Upper lobe of right lung (tissue), 1 donor: ENCODE measurements at places on chromosomes 6 and 20. TPM values are rescaled to one million over a fixed set of nuclear protein-coding genes. Genes with fewer than 3 reads are reported as not detected.

The WFDC10B gene
- total RNA-seq = not detected

The FBXO30 gene
- total RNA-seq = 9.4 TPM

The TFAP2D gene
- total RNA-seq = not detected

The HLA-DQB1 gene
- 94.9 TPM for total RNA-seq

The ULBP1 gene
- total RNA-seq = 1.2 TPM

The TPD52L1 gene
- 24.5 TPM for total RNA-seq

The PDYN gene
- total RNA-seq = not detected

The RAET1E gene
- 0.96 TPM for total RNA-seq

The GPR63 gene
- total RNA-seq = 0.55 TPM

The SCUBE3 gene
- total RNA-seq = 0.46 TPM

The BTNL2 gene
- total RNA-seq = not detected

The EIF6 gene
- total RNA-seq = 78.8 TPM

The SPTLC3 gene
- total RNA-seq = 35.3 TPM

The CRYBG1 gene
- total RNA-seq = 24.9 TPM

The RNASET2 gene
- total RNA-seq = 73.1 TPM

The SLC12A5 gene
- total RNA-seq = 2.0 TPM

The PRSS16 gene
- 15.1 TPM for total RNA-seq

The BPIFB1 gene
- 0.67 TPM for total RNA-seq

The BICRAL gene
- total RNA-seq = 21.0 TPM

The TRMT6 gene
- total RNA-seq = 8.5 TPM

The OR2B6 gene
- not detected for total RNA-seq

The FAM229B gene
- total RNA-seq = 8.2 TPM

The ZNF334 gene
- 3.0 TPM for total RNA-seq

The OARD1 gene
- total RNA-seq = 22.1 TPM

The NOX3 gene
- total RNA-seq = not detected

The GFRAL gene
- total RNA-seq = not detected
